Right cardiac atrium (tissue), 5 donors: ENCODE measurements at places on chromosomes 2 and 18. TPM values are rescaled to one million over a fixed set of nuclear protein-coding genes. Genes with fewer than 3 reads are reported as not detected.

- DNase-seq = no peak
Measured at GRCh38 chr2:148048475-148049221, 27.8 kb downstream of the MBD5 start.

DNA sequence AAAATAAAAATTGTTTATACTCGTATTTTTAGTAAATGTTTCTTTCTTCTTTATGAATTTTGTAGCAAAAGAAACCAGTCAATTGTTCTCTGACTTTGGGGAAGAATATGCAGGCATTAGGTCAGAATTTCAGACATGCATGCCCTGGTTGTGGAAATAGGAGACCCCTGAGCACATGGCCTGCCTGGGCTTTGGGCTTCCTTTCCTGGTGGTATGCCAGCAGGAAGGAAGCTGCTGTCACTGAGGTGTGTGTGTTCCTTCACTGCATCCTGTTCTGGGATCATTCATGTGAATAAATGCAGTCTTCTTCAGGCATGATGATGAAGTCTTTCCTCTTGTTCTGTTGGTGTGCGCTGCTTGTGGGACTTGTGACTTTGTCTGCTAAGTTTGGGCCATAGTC is 920.2 kb upstream of the VRK2 start:
- no peak for DNase-seq

DNA sequence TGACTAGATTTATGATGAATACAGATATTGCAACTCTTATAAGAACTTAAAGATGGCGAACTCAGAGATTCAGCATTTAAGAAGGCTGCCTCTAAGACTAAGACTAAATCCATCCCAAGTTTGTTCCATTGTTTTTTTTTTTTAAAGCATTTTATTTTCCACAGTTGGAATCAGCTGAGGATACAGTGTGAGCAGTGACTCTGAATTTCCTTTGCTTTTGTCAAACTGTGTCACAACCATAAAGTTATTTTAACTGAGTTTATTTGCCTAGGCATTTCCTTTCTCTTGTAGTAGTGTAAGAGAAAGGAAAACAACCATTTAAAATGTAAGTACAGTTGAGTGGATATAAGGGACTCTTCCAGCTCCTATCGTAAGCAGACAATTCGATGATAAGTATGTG is 63.9 kb downstream of the ZEB2 start:
- no peak for DNase-seq

TOGARAM2 gene
- total RNA-seq = 24.0 TPM

VAMP8 gene
- total RNA-seq = 30.3 TPM

DNA sequence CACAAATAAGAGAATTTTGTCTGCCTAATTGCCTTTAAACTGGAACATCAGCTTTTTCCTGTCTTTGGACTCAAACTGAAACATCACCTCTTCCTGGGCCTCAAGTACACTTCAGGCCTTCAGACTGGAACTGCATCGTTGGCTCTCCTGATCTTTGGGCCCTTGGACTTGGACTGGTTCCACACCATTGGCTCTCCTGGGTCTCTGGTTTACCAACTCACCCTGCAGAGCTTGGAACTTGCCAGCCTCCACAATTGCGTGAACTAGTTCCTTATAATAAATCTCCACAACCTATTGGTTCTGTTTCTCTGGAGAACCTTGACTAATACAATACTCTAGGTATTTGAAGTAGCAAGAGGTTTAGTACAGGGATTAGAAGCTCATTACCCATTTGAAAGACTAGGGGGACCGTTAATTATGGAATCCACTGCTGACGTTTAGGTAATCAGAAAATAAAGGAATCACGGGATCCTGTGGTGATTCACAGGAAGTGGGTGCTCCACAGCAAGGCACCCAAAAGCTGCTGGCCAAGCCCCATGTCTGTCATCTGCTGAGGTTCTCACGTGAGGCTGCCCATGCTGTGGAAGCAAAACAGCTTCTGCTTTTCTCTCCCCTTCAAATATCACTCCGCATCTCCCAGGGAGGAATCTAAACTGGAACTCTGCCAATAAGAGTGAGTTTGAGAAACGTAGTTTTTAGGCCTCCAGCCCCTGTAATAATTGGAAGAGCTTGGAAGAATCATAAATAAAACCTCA is 20.0 kb upstream of the SGPP2 start:
- no peak for DNase-seq

GRCh38 chr2:39999864-40000263 is 220.8 kb upstream of the THUMPD2 start:
- no peak for DNase-seq

- peak; percentile 71 for DNase-seq
Measured at GRCh38 chr2:85269959-85270358, 57.8 kb downstream of the TGOLN2 start.

DNA sequence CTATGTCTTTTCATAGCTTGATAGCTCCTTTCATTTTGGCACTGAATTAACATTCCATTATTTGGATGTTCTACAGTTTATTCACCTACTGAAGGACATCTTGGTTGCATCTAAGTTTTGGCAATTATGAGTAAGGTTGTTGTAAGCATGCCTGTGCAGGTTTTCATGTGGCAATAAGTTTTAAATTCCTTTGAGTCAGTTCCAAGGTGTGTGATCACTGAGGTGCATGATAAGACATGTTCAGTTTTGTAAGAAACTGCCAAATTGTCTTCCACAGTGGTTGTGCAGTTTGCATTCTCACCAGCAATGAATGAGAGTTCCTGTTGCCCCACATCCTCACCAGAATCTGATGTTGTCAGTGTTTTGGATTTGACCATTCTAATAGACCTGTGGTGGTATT is 24.2 kb downstream of the XDH start:
- no peak for DNase-seq

DNA sequence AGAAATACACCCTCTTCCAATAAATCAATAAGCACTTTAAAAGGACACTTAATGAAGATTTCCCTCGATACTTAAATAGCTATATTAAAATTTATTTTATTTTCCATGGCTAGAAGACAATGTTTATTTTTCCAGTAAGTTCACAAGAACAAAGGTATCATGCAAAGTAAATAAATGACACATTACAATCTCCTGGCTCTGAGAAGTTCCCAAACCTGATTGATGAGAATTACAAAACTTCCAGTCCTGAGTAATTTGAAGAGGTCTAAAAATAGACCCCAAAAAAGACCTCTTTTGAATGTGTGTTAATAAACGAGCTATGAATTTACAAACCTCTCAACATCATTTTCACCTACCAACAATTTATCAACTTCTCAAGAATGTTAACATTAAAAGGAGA is 1.5 kb upstream of the PEX13 start:
- DNase-seq = no peak

GRCh38 chr2:28063492-28063962 is 173.0 kb downstream of the BABAM2 start:
- DNase-seq = no peak

GRCh38 chr2:63652652-63652985 is 63.9 kb downstream of the MDH1 start:
- no peak for DNase-seq

ACMSD gene
- not detected for total RNA-seq

SCYGR1 gene
- not detected for total RNA-seq
